HCT116 (cell line): ENCODE measurements at places on chromosomes 11 and 22. TPM values are rescaled to one million over a fixed set of nuclear protein-coding genes. Genes with fewer than 3 reads are reported as not detected.

GRCh38 chr11:6203327-6203726 lies 2.0 kb upstream of the C11orf42 start:
- H3K4me3 ChIP-seq = no peak overlapping the region
- no peaks in the 10 kb centered on the region for H3K36me3 ChIP-seq
- no peaks in the 10 kb centered on the region for H3K4me1 ChIP-seq
- no peak overlapping the region for H3K27ac ChIP-seq
- peaks cover 5% of the 10 kb centered on the region; the same call in 1 of the 2 replicates for H3K27me3 ChIP-seq

- no peaks in the 10 kb centered on the region for H3K36me3 ChIP-seq
- DNase-seq = no peak
- H3K4me3 ChIP-seq = no peak overlapping the region
- H3K27ac ChIP-seq = no peak overlapping the region
Measured at GRCh38 chr11:111334532-111335502, 36.5 kb downstream of the POU2AF3 start.

DNA sequence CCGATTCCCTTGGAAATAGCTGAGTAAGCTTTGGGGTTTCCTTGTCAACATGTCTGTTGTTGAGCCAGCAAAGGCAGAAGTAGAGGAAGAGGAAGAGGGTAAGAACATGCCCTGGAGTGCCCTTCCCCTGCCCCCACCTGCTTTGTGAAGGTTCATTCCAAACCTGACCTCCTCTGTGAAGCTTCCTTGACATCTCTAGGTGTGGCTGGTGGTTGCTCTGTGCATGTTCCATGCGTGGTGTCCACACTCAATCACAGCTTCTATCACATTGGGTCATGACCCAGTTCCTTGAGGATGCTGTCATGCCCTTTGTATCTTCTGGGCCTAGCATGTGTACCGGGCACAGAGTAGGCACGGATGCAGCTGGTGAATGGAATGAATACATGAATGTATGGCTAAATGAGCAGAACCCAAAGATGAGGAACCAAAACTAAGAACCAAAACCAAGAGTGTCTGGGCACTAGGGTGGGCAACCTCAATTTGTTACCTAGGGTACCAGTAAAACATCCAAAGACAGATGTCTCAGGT lies 23.7 kb upstream of the FXYD6 start:
- no peak for DNase-seq
- no peak overlapping the region for H3K27ac ChIP-seq
- H3K4me1 ChIP-seq = no peaks in the 10 kb centered on the region
- H3K4me3 ChIP-seq = no peak overlapping the region
- H3K27me3 ChIP-seq = no peaks in the 10 kb centered on the region

- DNase-seq = no peak
- H3K36me3 ChIP-seq = no peaks in the 10 kb centered on the region
- no peaks in the 10 kb centered on the region for H3K27me3 ChIP-seq
- H3K4me3 ChIP-seq = no peak overlapping the region
- no peak overlapping the region for H3K27ac ChIP-seq
Measured at GRCh38 chr22:23752750-23753149, 1.5 kb downstream of the VPREB3 start.

DNA sequence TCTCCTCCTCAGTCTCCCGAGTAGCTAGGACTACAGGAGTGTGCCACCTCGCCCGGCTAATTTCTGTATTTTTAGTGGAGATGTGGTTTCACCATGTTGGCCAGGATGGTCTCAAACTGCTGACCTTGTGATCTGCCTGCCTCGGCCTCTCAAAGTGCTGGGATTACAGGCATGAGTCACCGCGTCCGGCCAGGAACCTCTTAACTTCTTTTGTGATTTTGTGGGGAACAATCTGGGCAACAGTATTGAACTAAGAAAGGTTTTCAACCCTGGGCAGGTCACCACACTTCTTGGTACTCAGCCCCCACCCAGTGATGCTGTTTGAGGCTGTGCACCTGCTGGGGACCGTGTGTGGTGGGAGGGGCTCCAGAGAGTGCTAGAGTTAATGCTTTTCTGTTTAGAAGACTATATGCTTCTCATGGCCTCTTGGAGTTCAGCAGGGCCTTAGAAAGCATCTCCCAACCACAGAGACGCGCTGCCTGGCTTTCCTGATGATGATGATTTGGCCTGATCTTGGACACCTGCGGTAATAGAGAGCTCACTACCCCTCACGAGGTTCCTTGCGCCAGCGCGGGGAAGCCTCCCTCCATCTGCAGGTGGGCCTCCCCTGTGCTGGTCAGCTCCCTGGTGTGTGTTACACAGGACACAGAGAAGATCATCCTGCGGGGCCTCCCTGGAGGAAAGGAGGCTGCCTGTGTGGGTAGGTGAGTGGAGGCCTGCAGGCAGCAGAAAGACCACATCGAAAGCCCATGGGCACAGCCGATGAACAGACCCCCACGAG lies 1.2 kb downstream of the DENND6B start:
- no peaks in the 10 kb centered on the region for H3K27me3 ChIP-seq
- H3K36me3 ChIP-seq = no peaks in the 10 kb centered on the region
- H3K4me1 ChIP-seq = peaks cover 52% of the 10 kb centered on the region
- peak overlapping the region; percentile 83; the same call in 1 of the 2 replicates for H3K27ac ChIP-seq

GRCh38 chr11:14784230-14784629 lies 107.8 kb downstream of the CYP2R1 start:
- no peak for DNase-seq
- H3K36me3 ChIP-seq = no peaks in the 10 kb centered on the region
- H3K27me3 ChIP-seq = no peaks in the 10 kb centered on the region
- no peaks in the 10 kb centered on the region for H3K4me1 ChIP-seq
- no peak overlapping the region for H3K27ac ChIP-seq
- H3K4me3 ChIP-seq = no peak overlapping the region

DNA sequence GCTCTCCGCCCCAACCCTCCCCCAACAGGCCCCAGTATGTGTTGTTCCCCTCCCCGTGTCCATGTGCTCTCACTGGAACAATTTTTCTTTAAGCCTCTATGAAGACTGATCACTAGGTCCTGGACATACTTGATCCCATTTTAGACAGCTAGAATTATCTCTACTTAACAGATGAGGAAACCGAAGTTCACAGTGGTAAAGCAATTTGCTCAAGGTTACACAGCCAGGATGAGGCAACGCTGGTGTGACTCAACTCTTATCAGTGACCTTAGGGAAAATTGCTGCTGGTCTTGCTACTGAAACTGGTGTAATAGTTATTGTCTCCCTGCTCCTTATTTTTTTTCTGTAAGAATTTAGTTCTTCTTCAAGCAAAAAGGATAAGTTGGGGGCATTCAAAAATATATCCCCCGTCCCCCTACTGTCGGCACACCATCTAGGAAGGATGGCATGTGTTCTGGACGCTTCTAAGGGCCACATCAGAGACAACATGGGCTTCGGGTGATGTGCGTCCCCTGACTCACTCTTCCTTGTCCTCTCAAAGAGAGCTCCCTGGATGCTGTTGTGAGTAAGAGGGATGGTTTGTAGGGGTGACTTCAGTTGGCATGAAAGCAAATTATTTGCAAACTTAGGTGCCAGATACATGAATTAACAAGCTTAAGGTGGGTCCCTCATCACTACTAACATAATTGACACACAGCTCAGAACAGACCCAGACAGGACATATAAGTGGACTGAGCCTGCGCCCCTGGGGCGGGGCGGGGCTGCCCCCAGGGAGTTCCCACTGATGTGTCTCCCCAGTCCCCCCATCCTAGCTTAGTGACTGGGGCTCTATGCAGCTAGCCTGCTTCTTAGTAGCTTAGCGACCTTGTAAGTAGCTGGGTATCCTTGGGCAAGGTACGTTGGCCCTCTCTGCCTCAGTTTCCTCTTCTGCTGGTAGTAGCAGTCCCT lies 23.6 kb upstream of the ALX4 start:
- peaks cover 36% of the 10 kb centered on the region for H3K27me3 ChIP-seq
- peak; percentile 8 for DNase-seq
- no peak overlapping the region for H3K4me3 ChIP-seq

GRCh38 chr11:83035070-83035854 lies 36.4 kb downstream of the RAB30 start:
- H3K27ac ChIP-seq = no peak overlapping the region
- H3K4me3 ChIP-seq = no peak overlapping the region
- DNase-seq = no peak
- H3K27me3 ChIP-seq = no peaks in the 10 kb centered on the region

ZFP91 gene
- 58.6 TPM for total RNA-seq

TRIM49 gene
- not detected for total RNA-seq

CELSR1 gene
- 19.6 TPM for total RNA-seq

OR52I2 gene
- not detected for total RNA-seq

APOBEC3A gene
- total RNA-seq = not detected
